Lung (tissue), 17 donors: ENCODE measurements at places on chromosomes 4 and X. TPM values are rescaled to one million over a fixed set of nuclear protein-coding genes. Genes with fewer than 3 reads are reported as not detected.

DNA sequence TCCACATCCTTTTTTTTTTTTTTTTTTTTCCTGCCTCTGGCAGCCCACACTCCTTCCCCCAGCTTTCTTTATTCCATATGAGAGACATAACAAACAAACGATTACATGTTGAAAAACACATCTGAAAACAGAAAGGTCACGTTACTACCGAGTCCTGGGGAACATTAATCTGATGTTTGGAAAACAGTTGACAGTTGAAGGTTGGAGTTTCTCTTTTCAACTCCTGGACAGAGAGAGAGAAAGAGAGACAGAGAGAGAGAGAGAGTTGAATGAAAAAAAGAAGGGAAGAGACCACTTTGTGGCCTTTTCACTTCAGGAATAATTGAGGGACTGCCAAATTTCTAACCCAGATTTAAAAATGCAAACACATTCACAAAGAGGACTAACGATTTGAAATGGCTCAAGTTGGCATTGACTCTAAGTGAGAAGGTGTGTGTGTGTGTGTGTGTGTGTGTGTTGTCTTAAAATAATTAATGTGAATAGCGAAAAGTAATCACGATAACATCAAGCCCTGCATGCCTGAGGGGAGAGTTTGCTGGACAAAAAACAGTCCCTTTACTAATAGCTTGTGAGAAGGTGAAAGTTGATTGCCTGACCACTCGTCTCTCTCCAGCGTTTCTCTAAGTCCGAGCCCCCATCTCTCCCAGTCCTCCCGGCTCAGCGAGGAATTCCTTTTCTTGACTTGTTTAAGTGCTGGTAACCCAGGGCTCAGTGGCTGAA, 67.3 kb downstream of the FBXO8 start:
- DNase-seq = peak; percentile 46

The DYNLT3 gene
- total RNA-seq = 20.1 TPM

DNA sequence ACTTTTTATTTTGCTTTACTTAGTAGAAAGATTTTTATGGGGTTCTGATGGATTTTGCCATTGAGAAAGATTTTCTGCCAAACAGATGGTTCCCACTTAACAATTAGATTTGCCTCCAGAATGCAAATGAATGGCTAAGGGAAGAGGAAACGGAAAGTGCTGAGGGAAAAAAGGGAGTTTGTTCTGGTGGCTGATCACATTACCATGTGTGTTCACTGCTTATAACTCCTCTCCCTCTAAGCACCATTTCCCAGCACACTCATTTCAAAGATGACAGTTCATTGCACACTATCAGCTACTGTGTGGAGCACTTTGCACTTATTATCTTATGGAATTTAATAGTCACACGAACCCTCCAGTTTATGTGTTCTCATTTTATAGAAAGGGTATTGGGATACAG, 68.0 kb upstream of the GRID2 start:
- no peak for DNase-seq

The LINC00632 gene
- total RNA-seq = 105 TPM

- no peak for DNase-seq
Observed at GRCh38 chr4:36363024-36363423, 81.6 kb downstream of the DTHD1 start.
